Central memory CD4-positive, alpha-beta T cell (primary cell): ENCODE measurements at places on chromosomes 3 and 15.

DNA sequence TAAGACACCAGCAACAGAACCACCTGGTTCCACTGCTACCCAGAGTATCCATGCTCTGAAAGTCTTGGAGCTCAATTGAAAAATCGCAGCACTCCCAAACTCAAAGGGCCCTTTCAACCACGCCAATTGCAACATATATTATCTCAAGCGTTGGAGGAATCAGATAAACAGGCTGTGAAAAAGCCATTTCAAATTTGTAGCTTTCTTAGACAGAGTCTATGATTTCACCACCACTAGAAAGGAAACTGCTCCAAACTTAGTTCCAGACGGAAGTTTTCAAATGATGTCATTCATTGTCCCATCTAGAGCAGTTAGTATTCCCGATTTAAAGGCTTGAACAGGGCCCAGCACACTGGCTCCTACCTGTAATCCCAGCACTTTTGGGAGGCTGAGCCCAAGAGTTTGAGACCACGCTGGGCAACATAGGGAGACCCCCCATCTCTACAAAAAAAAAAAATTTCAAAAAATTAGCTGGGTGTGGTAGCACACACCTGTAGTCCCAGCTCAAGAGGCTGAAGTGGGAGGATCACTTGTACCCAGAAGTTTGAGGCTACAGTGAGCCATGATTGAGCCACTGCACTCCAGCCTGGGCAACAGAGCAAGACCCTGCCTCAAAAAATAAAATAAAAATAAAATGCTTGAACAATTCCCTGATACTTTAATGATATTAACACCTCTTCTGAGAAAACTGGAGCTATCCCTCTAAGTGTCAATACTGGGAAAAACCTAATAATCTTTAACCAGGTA lies 16.8 kb downstream of the TNIK start:
- DNase-seq = no peak

- no peak for DNase-seq
Observed at GRCh38 chr3:184169896-184170875, 4.5 kb upstream of the AP2M1 start.

DNA sequence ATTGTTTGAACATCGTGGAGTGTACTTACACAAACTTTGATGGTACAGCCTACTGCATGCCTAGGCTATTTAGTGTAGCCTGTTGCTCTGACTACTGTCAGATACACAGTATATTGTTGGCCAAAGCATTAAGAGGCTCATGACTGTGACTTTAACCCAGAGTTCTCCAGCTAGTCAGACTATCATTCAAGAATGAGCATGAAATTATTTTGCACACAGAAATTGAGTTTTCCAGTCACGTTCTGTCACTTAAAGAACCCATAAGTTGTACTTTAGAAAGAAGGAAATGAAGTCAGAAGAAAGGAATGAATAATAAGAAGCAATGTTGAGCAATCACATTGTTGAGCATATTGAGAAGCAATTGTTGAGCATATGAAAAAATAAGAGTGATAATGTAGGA lies 37.6 kb upstream of the SLC22A13 start:
- no peak for DNase-seq

DNA sequence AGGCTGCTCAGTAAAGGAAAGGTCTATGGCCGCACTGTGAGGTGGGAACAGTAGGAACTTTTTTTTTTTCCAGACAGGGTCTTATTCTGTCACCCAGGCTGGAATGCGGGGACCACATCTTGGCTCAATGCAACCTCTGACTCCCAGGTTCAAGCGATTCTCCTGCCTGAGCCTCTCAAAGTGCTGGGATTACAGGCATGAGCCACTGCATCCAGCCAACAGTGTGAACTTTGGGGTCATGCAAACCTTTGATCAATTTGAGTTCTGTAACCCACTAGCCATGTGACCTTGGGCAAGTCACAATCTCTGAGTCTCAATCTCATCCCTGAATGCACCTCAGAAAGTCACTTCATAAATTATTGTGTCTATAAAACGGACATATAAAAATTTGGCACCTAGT lies 286.8 kb upstream of the CTNNB1 start:
- DNase-seq = no peak

GRCh38 chr15:99719096-99719541 lies 14.1 kb downstream of the LYSMD4 start:
- no peak for DNase-seq

GRCh38 chr3:54296531-54296930 lies 174.2 kb downstream of the CACNA2D3 start:
- no peak for DNase-seq

GRCh38 chr15:81940467-81941451 lies 105.1 kb downstream of the MEX3B start:
- DNase-seq = no peak

DNA sequence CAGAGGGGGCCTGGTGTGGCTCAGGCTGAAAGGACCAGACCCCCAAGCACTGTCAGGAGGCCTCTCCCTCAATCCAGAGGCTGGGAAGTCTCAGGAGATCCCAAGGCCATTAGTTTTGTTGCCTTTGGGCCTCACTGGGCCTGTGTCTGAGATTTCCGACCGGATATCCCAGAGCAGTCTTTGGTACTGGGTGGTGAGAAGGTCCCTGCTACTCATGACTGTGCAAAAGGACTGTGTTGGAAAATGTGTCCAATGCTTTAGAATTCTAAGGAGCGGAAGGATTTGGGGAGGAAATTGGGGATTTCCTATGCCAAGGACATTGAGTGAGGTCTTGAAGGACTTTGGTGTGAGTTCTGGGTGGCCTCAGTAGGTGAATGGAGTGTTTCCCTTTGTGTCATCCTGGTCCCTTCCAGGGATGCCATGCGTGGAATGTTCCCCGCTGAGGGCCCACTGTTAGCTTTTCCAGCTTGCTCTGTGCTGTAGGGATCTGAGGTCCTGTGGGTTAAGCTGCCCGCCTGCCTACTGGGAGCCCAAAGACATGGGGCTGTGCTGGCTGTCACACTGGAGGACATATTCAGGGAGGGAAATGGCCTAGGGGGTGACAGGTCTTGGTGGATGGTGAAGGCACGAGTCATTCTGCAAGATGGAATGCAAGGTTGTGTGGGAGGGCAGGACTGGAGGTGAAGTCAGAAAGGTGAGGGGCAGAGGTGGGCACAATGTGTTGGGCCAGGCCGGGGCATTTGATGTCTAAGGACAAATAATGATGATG lies 16.4 kb downstream of the SMAD6 start:
- DNase-seq = no peak

- no peak for DNase-seq
Observed at GRCh38 chr3:3603351-3603750, 195.9 kb upstream of the LRRN1 start.

DNA sequence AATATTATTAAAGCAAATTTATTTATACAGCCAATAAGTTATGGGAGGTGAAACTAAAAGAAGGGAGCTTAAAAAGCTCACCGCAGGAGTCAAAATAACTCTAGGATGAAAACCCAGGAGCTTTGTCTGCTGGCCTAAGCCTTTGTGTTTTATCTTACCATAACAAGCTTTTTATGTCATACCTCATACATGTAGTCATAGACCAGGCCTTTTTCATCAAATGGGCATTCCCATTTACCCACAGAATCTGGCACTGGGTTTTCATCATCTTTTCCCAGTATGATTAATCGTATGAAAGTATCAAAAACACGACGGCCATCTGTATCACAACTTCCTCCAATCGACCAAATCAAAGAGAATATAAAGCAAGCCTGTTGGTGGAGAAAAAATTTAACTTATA lies 122.8 kb downstream of the DNAH12 start:
- DNase-seq = no peak

DNA sequence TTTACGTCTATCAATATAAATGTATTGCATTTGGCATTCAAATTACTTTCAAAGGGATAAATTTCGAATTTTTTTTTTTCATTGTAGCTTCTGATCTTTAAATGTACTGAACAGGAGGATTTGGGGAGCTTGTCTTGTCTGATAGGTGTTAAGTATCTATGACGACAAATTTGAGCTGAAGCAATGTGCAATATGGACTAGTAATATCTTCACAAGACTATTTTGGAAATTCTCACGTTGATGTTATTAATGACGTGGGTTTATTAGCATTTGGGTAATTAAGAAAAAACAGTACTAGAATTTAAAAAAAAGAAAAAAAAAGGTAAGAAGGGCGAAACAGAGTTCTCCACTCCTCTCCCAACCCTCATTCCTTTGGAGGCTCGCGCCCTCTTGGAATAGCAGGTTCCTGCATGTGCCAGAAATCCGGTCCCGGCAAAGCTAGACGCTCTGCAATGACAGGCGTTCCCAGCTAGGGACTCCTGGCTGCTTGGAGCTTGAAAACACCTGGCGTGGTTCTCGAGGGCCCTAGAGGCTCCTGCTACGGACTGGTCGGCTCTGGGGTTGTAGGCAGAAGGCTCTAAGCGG lies 648 bp upstream of the P2RY1 start:
- no peak for DNase-seq

DNA sequence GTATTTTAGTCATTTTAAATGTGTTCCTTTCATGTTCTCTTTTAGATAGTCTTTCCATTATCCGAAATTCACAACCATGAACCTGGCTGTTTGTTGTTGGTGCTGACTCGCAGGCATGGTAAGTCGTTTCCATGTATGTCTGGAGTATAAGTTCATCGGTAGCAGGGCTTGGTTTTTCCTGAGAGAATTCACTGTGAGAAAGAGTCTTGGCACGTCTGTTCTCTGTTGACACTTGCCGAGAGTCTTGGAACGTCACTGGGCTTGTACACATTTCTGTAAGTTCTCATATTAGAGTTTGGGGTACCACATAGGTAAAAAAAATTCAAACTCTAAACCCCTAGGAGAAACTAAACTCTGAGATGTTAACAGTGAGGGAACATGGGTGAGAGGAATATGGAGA lies 29.4 kb upstream of the EIF4A2 start:
- no peak for DNase-seq

DNA sequence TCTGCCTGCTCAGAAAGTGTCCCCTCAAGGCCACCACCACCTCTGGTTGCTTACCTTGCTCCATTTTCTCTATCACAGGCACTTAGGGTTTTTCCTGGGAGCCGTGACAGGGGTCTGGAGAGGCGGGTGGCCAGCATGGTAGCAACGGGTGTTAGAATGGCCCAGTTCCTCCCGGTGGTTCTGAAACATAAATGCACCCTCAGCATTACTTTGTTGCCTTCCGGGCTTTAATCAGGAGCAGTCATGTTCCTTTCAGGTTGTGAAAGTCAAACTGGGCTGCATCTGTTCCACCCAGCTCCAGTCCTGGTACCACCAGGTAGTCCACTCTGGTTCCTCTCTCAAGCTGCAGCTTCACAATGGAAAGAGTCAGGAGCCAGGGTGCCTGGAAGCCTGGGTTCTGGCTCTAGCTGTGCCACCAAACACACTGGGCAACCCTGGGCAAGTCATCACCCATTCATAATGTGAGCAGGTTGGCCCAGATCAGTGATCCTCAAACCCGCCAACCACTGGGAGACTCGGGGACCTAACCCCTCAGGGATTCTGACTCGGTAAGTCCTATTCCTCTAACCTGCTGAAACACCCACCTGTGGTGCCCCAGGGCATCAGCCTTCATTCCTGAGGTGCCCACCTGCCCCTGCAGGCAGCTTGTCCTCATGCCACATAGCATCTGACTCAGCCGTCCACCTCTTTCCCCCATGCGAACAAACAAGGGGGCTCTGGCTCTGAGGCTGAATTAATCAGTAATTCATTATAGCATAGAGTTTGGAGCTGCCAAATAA lies 9.3 kb downstream of the BDH1 start:
- DNase-seq = no peak

DNA sequence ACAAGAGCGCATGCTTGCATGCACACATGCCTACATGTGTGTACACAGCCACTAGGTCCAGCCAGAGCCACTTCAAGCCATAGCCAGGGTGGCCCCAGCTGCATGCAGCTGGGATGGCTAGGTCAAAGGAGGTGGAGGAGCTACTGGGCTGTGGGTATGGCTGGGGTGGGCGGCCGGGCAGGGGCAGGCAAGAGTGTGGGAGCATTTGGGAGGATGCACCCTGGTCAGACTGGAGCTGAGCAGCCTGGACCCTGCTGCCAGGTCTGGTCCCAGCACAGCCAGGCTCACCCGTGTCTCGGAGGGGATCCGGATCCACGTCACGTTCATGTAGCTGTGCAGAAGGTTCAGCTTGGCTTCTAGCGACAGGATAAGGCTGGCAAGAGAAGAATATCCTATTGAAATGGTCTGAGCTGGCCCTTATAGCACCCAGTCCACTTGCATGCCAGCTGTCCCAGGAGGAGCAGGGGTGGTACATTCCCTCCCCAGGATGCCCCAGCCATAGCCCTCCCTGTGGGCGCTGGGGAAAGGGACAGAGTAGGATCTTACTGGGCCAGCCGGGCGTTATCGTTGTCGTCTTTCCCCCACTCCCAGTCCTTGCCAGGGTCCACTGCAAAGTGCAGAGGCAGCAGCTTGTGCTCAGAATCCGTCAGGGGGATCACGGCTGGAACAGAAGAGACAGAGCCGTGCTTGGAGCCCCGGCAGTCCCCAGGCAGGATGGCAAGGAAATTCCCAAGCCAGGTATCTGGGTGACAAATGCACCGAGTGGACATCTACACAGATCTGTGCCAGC lies 160.5 kb downstream of the KLF13 start:
- DNase-seq = no peak

DNA sequence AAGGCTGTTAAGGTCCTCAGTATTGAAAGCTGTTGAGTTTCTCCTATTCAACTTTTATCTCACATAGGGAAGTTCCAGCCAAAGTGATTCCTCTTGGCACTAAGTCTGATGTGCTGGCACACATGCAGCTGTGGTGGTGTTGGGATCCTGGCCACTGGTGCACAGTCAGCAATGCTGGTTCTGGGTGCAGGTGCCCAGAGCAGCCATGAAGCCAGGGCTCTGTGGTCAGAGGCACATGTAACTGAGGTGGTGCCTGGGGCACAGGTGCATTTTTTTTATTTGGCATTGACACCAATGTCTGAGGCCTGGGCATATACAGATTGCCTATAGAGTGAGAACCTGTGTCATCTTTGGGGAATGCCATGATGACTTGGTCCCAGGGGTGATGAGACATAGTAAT lies 271.4 kb downstream of the POLQ start:
- no peak for DNase-seq

GRCh38 chr3:149487598-149488197 lies 13.2 kb downstream of the TM4SF4 start:
- no peak for DNase-seq

DNA sequence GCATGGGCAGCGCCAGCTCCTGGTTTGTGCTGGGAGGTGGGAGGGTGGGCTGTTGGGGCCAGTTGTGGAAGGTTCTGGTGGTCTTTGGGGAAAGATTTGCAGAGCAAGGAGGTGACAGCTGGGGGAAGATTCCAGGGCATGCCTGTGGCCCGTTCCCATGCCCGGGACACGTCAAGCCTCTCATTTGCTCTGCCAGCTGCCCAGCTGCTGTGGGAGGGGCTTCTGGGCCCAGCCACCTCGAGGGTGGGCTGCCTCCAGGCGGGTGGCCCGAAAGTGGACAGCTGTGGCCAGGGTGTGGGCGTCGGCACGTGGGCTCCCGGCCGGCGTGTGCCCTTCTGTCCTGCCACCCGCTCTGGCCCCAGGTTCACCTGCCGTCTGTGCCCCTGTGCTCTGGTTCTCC lies 17.2 kb downstream of the PLXNA1 start:
- no peak for DNase-seq

DNA sequence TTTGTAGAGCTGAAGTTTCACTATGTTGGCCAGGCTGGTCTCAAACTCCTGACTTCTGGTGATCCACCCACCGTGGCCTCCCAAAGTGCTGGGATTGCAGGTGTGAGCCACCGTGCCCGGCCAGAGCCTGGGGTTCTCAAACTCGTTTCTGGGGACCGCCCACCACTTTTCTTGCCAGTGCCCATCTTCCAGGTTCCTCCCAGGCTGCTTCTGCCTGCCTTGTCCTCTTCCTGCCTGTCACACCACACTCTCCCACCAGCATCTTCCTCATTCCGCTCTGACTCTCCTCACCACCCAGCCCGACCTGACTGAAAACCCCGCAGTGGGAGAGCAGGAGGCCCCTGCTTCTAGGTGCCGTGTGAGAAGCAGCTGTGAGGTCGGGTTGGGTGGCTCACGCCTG lies 3.1 kb upstream of the DYNLT2B start:
- no peak for DNase-seq
